ENCODE measurements at places on chromosomes 16 and 17.

DNA sequence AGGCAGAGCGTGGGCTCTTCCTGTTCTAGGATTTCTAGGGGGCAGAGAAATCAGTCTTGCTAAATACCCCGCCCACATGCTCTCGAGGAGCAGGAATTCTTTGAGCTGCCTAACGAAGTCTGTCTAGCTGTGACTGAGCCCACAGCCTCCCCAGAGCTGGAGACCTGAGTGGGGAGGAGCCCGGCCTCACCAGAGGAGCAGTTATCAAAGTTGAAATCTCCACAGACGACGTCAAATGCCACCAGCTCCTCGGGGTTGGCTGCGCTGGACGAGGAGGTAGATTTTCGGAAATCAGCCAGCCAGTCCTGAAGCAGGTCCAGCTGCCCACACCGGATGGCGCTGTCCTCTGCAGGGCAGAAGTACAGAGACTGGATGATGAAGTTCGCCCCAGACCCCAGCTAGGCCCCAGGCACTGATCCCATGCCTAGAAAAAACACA is 53.8 kb downstream of the PRMT7 start:
- DNase-seq = no peak

GRCh38 chr17:50469671-50470305 is 1.1 kb upstream of the CHAD start:
- no peak for DNase-seq

GRCh38 chr16:30664616-30665109 is 6.4 kb downstream of the FBRS start:
- DNase-seq = no peak

DNA sequence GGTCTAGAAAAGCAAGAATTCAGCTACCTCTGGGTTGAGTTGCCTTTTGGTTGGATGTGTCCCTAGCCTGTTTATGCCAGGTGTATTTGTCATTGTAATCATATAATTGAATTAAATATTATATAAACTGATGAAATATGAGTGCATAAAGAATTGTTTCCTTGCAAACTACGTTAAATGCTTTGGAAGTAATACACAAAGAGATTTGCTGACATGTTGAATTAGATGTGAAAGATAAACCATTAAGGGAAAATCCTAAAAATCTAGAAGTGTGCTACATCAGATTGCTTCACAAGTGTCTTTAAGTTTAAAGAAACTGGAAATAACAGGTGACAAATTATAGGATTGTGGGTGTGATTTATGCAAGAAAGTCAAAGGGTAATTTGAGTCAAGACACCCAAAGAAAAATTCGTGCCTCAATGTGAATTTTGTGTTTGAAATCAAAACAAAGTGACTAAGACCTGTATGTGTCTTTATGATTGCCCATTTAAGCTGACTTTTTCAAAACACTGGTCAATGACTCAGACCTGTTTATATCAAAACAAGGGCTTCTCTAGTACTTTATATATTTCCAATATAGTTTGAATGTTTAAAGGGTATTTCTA is 5.1 kb upstream of the PYY start:
- no peak for DNase-seq
